ENCODE measurements at places on chromosomes 7 and 10.

DNA sequence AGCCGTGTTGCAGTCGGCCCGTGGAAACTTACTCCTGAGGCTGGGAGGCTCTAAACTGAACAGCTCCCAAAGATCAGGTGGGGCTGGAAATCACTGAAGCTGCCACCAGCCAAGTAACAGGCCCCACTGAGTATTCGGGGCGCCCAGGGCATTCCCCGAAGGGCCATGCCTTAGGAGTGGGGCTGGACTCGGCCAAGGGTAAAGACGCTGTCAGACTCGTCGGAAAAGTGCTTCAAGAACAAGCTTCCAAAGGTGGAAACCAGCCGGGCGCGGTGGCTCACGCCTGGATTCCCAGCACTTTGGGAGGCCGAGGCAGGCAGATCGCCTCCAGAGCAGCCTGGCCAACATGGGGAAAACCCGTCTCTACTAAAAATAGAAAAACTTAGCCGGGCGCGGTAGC lies 102.8 kb downstream of the GALNT11 start:
- DNase-seq: no peak

- DNase-seq: no peak
These were observed 100.9 kb upstream of the PDLIM1 start for GRCh38 chr10:95391581-95392216.

DNA sequence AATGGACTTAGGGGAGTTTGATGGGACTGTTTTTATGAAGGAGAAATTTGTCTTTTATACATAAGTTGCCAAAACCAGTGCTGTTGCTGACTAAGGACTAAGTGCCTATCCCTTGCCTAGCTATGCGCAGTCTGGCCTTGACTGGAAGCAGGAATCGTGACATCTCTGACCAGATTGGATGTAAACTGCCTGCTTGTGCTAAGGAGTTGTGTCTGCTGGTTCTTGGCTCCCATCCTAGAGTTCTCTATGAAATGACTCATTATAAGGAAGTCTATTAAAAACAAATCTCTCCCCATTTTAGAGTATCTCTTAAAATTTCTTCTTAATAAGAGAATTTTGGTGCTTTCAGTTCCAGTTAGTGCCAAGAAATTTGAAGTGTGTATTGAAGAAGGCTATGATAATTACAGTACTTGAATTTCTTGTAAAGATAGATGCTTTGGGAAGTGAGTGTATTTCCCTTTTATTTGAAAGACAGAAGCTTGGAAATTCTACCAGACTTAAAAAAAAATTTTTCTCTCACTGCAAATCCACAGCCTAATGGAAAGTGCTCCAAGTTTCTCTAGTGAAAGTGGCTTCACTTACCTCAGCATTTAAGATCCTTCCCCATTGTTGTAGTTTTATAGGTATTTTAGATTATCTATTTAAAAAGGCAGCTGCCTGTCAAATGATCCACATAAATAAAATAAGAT lies 77.6 kb downstream of the BICC1 start:
- no peak for DNase-seq

DNA sequence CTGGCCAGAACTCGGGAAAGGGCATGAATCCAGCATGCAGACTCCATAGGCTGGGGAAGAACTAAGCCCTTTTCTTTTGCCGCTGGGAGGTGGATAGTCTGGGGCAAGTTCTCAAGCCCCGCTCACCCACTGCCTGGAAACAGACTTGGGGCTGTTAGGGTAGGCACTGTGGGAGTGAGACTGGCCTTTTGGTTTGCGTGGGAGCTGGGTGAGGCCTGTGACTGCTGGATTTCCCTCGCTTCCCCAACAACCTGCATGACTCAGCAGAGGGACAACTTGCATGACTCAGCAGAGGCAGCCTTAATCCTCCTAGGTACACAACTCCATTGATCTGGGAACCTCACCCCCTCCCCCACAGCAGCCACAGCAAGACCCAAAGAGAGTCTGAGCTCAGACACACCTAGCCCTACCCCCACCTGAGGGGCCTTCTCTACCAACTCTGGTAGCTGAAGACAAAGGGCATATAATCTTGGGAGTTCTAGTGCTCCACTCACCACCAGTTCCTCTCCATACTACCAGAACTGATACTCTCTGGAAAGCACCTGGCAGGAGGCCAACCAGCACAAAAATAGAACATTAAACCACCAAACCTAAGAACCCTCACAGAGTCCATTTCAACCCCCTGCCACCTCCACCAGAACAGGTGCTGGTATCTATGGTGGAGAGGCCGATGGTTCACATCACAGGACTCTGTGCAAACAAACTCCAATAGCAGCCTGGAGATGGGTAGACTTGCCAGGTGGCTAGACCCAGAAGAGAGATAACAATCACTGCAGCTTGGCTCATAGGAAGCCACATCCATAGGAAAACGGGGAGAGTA lies 81.4 kb upstream of the LAMB4 start:
- no peak for DNase-seq

DNA sequence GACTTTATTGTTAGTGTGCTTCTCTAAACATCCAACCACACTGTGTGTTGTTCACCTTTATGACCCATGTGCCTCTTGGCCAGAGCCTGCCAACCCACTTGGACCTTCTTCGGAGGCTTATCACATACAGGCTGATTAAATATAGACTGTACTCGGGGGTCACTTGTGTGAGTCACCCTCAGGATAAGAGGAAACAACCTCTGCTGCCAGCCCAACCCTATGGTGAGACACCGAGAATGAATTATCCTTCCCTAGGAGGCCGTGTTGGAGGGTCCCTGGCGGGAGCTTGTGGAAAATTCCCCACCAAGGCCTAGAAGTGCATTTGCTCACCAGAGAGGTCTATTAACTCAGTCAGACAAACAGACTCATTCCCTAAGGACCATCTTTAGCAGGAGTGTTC lies 63.0 kb downstream of the FAS start:
- no peak for DNase-seq

DNA sequence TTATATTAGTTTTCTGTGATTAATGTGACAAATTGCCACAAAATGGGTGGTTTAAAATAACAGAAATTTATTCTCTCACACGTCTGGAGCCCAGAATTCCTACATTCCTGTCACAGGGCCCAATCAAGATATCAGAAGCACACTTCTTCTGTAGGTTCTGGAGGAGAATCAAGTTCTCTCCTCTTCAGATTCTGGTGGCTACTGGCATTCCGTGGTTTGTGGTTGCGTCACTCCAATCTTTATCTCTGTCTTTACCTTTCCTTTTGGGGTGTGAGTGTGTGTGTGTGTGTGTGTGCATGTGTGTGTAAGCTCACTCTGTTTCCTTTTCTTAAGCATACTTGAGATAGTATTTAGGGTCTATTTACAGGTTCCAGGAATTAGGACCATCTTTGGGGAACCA lies 115.5 kb upstream of the DKK1 start:
- no peak for DNase-seq

DNA sequence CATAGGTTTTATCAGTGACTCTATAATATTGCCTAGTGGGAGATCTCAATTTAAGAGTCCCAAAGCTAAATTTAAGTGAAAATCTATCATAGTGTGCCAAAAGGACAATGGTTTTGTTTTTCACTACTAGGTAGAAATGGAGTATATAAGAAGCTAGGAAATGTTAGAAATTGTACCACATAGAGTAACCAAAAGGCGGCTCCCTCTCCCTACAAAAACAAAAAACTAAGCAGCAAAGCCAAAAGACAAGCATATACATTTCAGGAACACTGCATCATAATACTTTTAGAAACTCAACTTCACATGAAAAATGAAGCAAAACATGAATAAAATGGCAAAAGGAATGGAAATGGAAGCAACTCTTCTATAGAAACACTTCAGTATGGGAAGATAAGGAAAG lies 271.6 kb downstream of the CACNA2D1 start:
- DNase-seq: no peak

Data from putamen (tissue), 1 donor.